ENCODE measurements at places on chromosomes 1 and 21.

DNA sequence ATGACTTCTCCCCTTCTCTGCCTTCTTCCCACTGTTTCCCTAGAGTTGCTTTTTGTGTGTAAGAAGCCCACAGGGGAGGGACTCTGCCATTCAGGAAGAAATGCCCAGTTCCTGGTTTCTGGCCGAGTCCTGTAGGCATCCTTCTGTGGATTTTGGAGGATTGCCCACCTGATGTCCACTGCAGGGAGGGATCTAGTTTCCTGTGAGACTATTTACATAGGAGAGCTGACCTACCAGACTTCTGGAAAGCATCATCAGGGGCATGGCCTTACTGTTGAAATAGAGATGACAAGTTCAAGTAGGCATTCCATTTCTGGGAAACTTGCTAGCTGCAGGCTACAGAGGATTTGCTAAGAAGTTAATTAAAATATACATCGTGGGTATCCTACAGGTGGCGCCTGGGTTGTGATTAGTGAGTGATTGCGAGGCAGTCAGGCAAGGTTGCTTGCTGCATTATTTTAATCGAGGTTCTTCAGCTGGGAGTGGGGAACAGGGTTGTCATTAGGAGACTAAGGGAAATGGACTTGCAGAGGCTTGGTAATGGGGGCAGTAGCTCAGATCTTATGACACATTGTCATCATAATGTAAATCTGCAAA lies 148.7 kb downstream of the HHAT start:
- DNase-seq = no peak

- DNase-seq = no peak
Observed at GRCh38 chr1:41679531-41679930, 195.0 kb upstream of the EDN2 start.

GRCh38 chr1:38464071-38464661 lies 395.4 kb downstream of the RRAGC start:
- DNase-seq = no peak

GRCh38 chr1:110390096-110390495 lies 730 bp downstream of the SLC16A4 start:
- no peak for DNase-seq

DNA sequence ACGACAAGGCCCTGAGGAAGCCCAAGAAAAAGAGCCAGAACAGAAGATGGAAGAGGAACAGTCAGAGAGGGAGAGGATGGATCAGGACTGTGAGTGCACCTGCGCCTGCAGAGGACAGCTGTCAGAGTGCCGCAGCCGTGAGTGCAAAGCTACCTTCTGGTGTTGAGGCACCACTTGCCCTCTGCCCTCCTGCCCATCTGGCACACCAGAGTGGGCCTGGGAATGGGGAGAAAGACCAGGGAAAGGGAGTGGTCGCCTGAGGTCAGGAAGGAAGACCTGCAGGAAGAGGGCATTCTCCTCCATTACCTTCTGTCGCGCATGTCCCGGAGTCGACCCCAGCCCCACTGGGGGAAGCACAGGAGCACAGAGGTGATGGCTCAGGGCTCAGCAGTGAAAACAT lies 26.2 kb downstream of the VASH2 start:
- no peak for DNase-seq

GRCh38 chr1:241646201-241646600 lies 5.9 kb upstream of the WDR64 start:
- DNase-seq = no peak

GRCh38 chr1:40745176-40745575 lies 38.4 kb upstream of the KCNQ4 start:
- no peak for DNase-seq

- DNase-seq = peak; percentile 68
Observed at GRCh38 chr1:167627865-167628641, 2.0 kb upstream of the RCSD1 start.

DNA sequence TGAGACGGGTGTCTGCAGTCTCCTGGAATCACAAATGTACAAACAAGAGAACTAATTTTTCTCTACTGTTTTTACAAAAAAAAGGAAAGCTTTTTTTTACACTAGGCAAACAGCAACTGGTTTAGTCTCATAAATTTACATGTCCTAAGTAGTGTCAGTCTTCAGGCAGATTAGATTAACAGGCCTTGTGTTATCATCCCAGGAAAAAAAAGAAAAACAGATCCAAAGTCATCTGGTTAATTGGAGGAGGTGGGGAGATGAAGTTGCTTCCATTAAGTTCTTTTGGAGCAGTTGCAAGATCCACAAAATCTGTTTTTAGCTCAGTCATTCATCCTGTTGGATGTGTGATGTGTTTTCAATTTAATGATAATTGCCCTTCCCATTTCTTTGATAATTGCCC lies 363.5 kb upstream of the ADGRL2 start:
- DNase-seq = no peak

- no peak for DNase-seq
Observed at GRCh38 chr1:72018562-72018961, 263.8 kb downstream of the NEGR1 start.

GRCh38 chr1:10424034-10424433 lies 6.2 kb upstream of the CENPS start:
- no peak for DNase-seq

DNA sequence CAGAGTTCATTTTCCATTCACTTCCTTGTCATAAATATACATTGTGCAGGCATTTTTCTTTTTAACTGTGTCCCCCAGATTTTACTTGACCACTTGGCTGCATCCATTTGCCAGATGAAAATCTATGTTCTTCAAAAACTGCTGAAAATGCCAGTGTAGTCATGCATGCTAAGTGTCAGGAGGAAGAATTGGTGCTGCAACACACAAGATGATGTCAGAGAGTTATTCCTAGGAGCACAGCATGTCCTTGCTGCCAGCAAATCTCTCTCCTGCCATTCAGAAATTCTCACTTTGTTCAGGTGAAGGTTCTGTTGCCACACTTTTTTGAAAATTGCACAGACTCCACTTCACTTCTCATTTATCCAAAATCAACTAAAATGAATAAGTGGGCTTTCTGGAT lies 106.4 kb upstream of the MAGI3 start:
- no peak for DNase-seq

GRCh38 chr21:44845418-44846223 lies 27.8 kb upstream of the SUMO3 start:
- DNase-seq = peak; percentile 64

- DNase-seq = no peak
Observed at GRCh38 chr1:171226747-171227370, 21.4 kb upstream of the FMO1 start.

DNA sequence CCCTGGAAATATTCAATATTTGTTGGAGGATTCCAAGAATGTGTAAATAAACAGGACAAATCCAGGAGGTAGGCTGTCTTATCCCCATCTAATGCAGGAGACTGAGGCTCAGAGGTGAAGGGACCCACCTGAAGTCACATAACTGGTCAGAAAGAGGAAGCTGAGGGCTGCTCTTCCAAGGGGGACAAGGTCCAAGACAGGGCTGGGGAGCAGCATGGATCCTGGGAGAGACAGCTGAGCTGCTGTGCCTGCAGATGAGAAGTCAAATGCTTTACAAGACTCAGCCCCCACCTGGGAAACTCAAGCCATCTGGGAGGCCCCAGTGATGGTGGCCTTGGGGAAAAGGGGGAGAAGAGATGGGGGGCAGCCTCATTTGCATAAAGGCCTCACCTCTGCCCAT lies 224.4 kb downstream of the PTPRU start:
- no peak for DNase-seq

GRCh38 chr1:151058692-151059091 lies 730 bp downstream of the CDC42SE1 start:
- DNase-seq = no peak

GRCh38 chr1:80155371-80155770 lies 1148.8 kb upstream of the ADGRL4 start:
- no peak for DNase-seq

DNA sequence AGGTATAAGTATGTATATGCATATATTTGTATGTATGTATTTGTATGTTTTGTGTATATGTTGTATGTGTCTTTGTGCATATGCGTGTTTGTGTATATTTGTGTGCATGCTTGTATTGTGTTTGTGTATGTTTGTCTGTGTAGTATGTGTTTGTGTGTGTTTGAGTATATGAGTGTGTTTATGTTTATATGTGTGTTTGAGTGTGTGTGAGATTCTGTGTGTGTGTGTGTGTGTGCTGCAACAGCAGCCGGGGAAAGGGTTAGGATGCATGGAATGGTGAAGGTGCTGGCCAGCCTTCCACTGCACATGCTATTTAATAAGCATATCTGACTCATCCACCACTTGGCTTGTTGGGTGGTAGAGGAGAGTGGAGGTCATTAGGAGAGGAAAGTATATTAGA lies 46.6 kb upstream of the RAB4A start:
- no peak for DNase-seq

DNA sequence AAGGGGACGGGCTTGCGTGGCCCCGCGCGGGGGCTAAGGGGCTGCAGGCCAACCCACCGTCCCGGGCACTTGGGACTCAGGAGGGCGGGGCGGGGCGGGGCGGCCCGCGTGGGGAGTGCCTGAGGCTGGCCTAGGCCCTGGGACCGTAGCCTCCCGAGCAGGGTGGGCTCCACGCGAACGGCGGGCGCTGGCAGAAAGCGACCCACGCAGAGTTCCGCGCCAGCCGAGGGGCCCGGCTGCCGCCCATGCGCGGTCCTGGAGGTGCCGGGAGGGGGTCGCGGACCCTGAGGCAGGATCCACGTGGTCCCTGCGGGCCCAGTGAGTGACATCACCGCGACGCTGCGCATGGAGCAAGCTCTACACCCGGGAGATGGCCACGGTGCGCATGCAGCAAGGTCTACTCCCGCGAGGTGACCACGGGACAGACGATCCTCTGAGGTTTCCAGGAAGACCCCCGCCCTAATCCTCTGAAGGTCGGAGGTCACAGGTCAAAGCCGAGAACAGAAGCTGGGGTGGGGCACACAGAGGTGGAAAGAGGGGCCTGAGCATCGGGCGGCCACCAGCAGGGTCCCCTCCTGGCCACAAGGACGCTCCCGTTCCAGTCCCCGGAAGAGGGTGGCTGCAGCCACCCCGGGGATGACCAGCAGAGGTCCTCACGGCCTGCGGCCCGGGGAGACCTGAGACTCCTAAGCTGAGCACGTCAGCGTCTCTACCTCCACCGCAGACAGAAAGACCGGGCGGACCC lies 13.5 kb upstream of the SLC19A1 start:
- peak; percentile 47 for DNase-seq

- DNase-seq = no peak
Observed at GRCh38 chr1:238660849-238661248, 725.5 kb upstream of the CHRM3 start.

DNA sequence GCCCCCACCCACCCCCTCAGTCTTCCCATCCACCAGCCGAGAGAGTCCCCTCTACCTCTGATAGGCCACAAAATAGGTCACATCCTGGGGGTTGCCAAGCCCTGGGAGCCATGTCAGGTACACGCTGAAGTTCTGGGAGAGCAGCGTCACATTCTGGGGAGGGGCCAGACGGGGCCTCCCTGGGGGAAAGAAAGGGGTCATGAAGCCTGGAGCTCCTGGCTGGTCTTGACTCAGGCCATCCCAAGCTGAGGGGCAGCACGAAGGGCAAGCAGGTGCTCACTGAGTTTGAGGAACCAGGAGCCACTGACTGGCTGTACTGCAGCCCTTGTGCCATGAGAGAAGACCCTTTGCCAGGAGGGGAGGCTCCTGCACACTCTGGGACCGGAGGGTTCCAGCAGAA lies 6.4 kb downstream of the IFNLR1 start:
- DNase-seq = no peak

- DNase-seq = no peak
Observed at GRCh38 chr1:71656902-71657301, 576.1 kb upstream of the ZRANB2 start.

DNA sequence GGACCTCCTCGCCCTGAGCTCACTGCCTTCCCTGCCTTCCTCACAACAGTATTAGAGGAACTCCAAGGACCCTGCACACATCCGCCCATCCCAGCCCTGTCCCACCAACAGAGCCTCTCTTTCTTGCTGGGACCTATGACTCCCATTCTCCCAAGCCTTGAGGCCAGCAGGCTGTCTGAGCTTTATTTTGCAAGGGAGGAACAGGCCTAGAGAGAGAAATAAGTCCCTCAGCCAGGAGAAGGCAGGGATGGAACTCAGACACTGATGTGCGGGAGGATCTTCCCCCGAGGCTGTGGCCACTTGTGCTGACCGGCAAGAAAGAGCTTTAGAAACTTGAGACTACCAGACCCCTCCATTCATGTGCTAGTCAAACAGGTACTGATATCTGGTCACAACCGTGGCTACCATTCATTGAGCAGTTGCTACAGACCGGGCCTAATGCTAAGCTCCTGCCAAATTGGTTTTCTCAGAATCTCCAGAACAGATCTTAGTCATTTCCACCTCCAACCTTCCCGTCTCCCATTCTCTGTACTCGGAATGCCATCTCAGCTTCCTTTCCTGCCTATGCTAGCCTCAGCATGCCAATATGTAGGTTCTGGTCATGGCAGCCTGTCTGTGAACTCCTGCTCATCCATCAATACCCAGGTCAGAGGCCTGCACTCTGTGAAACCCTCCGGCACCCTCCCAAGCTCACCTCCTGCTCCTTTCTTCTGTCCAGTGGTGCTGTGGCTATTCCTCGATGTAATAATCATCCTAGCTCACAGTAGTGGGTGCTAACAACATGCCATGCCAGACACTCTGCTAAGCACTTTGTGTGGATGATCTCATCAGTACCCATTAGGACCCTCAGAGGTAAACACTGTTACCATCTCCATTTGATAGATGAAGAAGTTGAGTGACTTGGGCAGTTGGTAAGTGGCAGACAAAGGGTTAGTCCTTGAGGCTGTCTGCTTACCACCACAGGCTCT lies 3.8 kb downstream of the TMEM54 start:
- DNase-seq = no peak

DNA sequence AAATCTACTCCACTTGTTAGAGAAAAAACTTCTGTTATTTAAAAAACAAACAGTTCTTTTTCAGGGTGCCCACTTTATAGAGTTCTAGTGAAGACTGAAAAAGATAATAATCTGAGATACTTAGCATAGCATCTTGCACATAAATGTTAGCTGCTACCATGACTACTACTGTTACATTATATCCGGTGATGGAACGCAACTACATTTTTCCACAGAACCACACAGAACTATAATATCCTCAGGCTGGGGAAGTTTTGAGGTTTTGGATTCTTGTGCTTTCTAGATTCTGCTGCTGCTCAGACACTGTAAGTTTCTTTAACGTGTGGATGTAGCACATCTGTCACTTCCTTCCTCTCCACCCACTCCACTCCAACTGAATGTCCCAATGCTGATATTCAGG lies 110.3 kb downstream of the PTPN14 start:
- DNase-seq = no peak

- no peak for DNase-seq
Observed at GRCh38 chr1:34379911-34380310, 203.2 kb downstream of the C1orf94 start.

- DNase-seq = no peak
Observed at GRCh38 chr21:16522548-16522947, 792.8 kb downstream of the USP25 start.

DNA sequence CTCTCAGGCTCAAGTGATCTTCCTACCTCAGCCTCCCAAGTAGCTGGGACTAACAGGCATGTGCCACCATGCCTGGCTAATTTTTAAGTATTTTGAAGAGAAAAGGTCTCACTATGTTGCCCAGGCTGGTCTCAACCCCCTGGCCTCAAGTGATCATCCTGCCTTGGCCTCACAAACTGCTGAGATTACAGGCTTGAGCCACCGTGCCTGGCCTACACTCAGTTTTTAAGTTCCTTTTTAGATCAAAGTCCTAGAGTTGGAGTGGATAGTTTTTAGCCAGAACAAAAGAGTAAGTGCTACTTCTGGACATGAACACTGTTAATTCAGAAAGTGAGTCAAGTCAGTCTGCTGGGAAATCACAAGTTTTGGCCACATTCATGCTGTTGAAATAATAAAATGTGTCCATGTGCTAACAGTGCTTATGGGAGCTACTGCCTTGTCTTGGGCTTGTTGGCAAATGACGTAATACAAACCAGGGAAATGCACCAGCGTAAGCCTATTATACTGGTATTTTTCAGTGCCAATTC lies 84.2 kb downstream of the NDUFS5 start:
- no peak for DNase-seq

- DNase-seq = no peak
Observed at GRCh38 chr1:25538191-25538767, 5.1 kb upstream of the LDLRAP1 start.
